Calu3 (cell line): ENCODE measurements at places on chromosomes 1 and 21. TPM values are rescaled to one million over a fixed set of nuclear protein-coding genes. Genes with fewer than 3 reads are reported as not detected.

The MCOLN2 gene
- 12.2 and 12.6 TPM in 2 replicates for total RNA-seq

The TRIM62 gene
- 6.9 and 8.8 TPM in 2 replicates for total RNA-seq

The C1orf115 gene
- total RNA-seq = 5.1 and 8.5 TPM in 2 replicates

The KRTAP11-1 gene
- not detected in 2 replicates for total RNA-seq

The ARTN gene
- total RNA-seq = 0.39 and 1.4 TPM in 2 replicates

The OLFML3 gene
- 0.24 TPM in 1 of 2 replicates, not detected in the other for total RNA-seq

The NFASC gene
- not detected in 2 replicates for total RNA-seq

The S100A3 gene
- total RNA-seq = not detected in 2 replicates

The KCNH1 gene
- not detected in 2 replicates for total RNA-seq

The THEM5 gene
- total RNA-seq = not detected in 2 replicates

The SLC30A10 gene
- total RNA-seq = 0.32 TPM in 1 of 2 replicates, not detected in the other

The RHD gene
- not detected in 2 replicates for total RNA-seq

DNA sequence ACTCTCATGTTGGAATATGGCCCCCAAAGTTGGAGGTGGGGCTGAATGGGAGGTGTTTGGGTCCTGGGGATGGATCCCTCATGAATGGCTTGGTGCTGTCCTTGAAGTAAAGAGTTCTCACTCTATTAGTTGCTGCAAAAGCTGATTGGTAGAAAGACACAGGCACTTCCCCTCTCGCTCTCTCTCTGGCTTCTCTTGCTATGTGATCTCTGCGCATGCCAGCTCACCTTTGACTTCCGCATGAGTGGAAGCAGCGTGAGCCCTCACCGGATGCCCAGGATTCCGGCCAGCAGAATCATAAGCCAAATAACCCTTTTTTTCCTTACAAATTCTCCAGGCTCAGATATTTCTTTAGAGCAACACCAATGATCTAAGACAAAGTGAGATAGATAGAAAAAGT, 20.9 kb upstream of the CCSAP start:
- H3K4me1 ChIP-seq = no peaks in the 10 kb centered on the region
- H3K27me3 ChIP-seq = peaks cover 71% of the 10 kb centered on the region
- no peak for DNase-seq
- no peak overlapping the region for H3K4me3 ChIP-seq

GRCh38 chr1:15696956-15697521, 12.9 kb downstream of the PLEKHM2 start:
- no peaks in the 10 kb centered on the region for H3K27me3 ChIP-seq
- DNase-seq = no peak
- no peaks in the 10 kb centered on the region for H3K36me3 ChIP-seq
- H3K4me3 ChIP-seq = no peak overlapping the region
- no peaks in the 10 kb centered on the region for H3K4me1 ChIP-seq

- H3K36me3 ChIP-seq = no peaks in the 10 kb centered on the region
- H3K27ac ChIP-seq = no peak overlapping the region
- no peak overlapping the region for H3K4me3 ChIP-seq
- no peak for DNase-seq
Measured at GRCh38 chr1:218718977-218719376, 373.8 kb downstream of the TGFB2 start.

- no peak for DNase-seq
- H3K36me3 ChIP-seq = peaks cover 15% of the 10 kb centered on the region
- H3K27ac ChIP-seq = no peak overlapping the region
- no peaks in the 10 kb centered on the region for H3K27me3 ChIP-seq
- peaks cover 19% of the 10 kb centered on the region for H3K4me1 ChIP-seq
Measured at GRCh38 chr1:24588573-24588972, 32.7 kb downstream of the NCMAP start.

DNA sequence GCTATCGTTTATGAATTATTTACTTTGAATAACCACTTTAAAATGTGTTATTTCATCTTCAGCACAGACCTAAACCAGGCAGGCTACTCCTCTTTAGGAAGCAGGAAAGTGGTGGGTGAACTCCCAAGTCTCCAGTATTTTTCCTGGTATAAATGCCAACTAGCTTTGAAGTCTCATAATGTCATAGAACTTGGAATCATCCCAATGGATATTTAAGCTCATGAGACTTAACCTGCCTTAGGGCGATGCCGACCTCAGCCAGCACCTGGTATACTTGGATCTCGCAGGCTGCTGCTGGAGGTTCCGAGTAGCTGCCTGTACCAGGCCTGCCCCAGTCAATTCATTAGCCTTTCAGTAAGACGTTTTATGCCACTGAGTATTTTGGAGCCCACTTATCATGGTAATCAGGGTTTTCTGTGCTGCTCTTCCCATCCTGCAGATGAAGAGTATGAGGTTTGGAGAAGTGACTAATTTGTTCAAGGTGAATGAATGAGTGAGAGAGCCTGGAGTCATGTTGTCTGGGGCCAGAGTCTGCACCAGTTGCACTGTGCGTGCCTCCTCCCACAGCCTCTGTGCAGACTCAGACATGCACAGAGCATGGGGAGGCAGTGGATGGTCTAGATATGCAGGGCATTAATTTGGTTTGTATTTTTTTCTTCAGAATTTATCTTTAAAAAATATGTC, 34.9 kb downstream of the VANGL1 start:
- no peaks in the 10 kb centered on the region for H3K4me1 ChIP-seq
- DNase-seq = no peak
- H3K4me3 ChIP-seq = no peak overlapping the region
- no peaks in the 10 kb centered on the region for H3K27me3 ChIP-seq
- peaks cover 5% of the 10 kb centered on the region for H3K36me3 ChIP-seq
- H3K27ac ChIP-seq = no peak overlapping the region

DNA sequence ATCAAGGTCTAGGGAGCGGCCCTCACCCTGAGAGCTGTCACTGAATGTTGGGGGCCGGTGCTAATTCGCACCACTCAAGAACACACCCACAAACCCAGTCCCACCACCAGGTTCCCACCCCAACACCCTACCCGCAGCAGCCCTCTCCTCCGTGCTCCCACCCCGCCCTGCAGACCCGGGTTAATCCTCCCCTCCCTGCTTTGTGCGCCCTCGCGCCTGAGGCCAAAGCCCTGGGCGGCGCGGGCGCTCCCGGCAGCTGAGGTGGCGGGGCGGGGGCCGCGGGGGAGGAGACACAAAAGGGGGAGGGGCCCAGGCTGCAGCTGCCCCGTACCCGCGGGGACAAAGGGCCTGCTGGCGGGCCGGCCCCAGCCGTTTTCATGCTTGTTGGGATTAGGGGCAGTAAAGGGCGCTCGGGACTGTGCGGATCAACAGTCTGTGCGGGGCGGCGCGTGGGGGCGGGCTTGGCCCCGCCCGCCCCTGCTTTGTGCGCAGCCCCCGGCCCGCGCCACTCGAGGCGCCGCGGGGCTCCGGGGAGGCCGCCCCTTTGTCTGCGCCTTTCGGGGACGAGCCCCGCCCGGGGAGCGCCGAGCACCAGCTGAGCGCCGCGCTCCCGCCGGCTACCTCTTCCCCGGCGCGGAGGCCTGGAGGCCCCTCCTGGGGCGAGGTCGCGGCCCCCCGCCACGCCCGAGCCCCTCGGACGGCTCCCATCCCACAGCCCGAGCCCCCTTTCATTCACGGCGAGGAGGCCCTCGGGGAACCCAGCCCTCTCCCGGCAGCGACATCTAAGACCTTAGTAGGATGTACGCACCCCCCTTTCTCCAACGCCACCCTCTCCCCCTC, 10.9 kb downstream of the C1orf216 start:
- H3K4me3 ChIP-seq = peak overlapping the region; percentile 66
- peak; percentile 45 for DNase-seq
- no peak overlapping the region for H3K27ac ChIP-seq
- peaks cover 9% of the 10 kb centered on the region for H3K4me1 ChIP-seq
- H3K36me3 ChIP-seq = peaks cover 13% of the 10 kb centered on the region
- H3K27me3 ChIP-seq = peaks cover 69% of the 10 kb centered on the region

GRCh38 chr1:156726549-156727226, 1.6 kb upstream of the METTL25B start:
- DNase-seq = peak; percentile 77
- H3K36me3 ChIP-seq = peaks cover under 1% of the 10 kb centered on the region
- no peak overlapping the region for H3K4me3 ChIP-seq
- H3K4me1 ChIP-seq = peaks cover 28% of the 10 kb centered on the region

GRCh38 chr1:12083766-12084165, 20.7 kb downstream of the TNFRSF8 start:
- H3K27me3 ChIP-seq = peaks cover 40% of the 10 kb centered on the region
- no peaks in the 10 kb centered on the region for H3K4me1 ChIP-seq
- H3K36me3 ChIP-seq = no peaks in the 10 kb centered on the region
- no peak for DNase-seq
- H3K4me3 ChIP-seq = no peak overlapping the region

GRCh38 chr1:21287905-21288514, 2.3 kb downstream of the ECE1 start:
- no peaks in the 10 kb centered on the region for H3K27me3 ChIP-seq
- H3K4me1 ChIP-seq = peaks cover 14% of the 10 kb centered on the region
- no peak overlapping the region for H3K4me3 ChIP-seq
- peaks cover 14% of the 10 kb centered on the region for H3K36me3 ChIP-seq
- no peak overlapping the region for H3K27ac ChIP-seq
- DNase-seq = no peak

- H3K4me1 ChIP-seq = peaks cover 23% of the 10 kb centered on the region
- peak overlapping the region; percentile 98 for H3K4me3 ChIP-seq
- H3K36me3 ChIP-seq = peaks cover 10% of the 10 kb centered on the region
- peaks cover 15% of the 10 kb centered on the region for H3K27me3 ChIP-seq
Measured at GRCh38 chr1:35881850-35882273, 1.1 kb upstream of the AGO1 start.

- H3K27me3 ChIP-seq = peaks cover 54% of the 10 kb centered on the region
- no peaks in the 10 kb centered on the region for H3K4me1 ChIP-seq
- no peak overlapping the region for H3K4me3 ChIP-seq
- DNase-seq = no peak
- no peak overlapping the region for H3K27ac ChIP-seq
Measured at GRCh38 chr1:29956349-29957030, 720.2 kb downstream of the PTPRU start.

- no peak for DNase-seq
- H3K27ac ChIP-seq = no peak overlapping the region
- no peaks in the 10 kb centered on the region for H3K27me3 ChIP-seq
- H3K4me3 ChIP-seq = no peak overlapping the region
Measured at GRCh38 chr1:232123775-232124659, 497.4 kb downstream of the DISC1 start.

GRCh38 chr1:53754484-53755312, 15.7 kb upstream of the GLIS1 start:
- no peaks in the 10 kb centered on the region for H3K36me3 ChIP-seq
- H3K27me3 ChIP-seq = peaks cover 32% of the 10 kb centered on the region
- no peak overlapping the region for H3K4me3 ChIP-seq
- H3K27ac ChIP-seq = no peak overlapping the region

- no peak overlapping the region for H3K4me3 ChIP-seq
- H3K27me3 ChIP-seq = no peaks in the 10 kb centered on the region
- no peak overlapping the region for H3K27ac ChIP-seq
- peaks cover 10% of the 10 kb centered on the region for H3K36me3 ChIP-seq
- no peak for DNase-seq
Measured at GRCh38 chr21:43654806-43655489, 4.3 kb downstream of the HSF2BP start.

DNA sequence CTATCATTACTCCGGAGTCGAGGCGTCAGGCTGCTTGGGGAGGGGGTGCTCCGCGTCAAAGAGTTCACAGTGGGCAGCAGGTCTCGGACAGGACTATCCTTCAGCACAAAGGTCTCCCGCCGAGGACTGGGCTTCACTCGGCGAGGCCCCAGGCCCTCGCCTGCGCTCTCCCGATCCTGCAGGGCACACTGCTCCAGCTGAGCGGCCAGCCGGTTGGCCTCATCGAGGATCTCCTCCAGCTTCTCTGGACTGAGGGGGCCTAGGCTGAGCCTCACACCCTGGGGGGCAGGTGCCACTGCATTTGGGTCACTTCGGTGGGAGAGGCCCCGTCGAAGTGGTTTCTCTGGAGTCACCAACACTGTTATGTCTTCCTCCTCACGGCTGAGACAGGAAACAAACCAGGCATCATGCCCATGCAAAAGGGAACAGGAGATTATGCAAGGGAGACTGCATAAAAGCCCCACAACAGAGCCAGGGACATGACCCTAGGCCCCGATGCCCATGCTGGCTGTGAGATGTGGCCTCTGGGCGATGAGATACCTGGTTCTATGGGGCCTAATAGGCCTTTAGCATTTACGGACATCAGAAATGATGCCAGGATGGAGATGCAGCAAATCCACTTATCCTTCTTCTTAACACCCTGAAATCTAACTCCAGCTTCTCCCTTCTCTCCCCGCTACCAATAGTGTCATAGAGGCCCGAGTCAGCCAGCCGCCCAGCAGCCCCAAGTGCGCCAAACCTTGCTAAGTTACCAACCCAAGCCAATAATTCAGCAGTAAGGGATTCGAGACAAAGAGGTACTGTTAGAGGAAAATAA, 1.1 kb downstream of the PSRC1 start:
- peaks cover 6% of the 10 kb centered on the region for H3K4me1 ChIP-seq
- no peak for DNase-seq
- peak overlapping the region; percentile 87 for H3K4me3 ChIP-seq
- peaks cover 16% of the 10 kb centered on the region for H3K36me3 ChIP-seq

GRCh38 chr1:15953791-15954241, 22.1 kb downstream of the ZBTB17 start:
- peaks cover 24% of the 10 kb centered on the region for H3K36me3 ChIP-seq
- no peak overlapping the region for H3K4me3 ChIP-seq
- H3K4me1 ChIP-seq = peaks cover 8% of the 10 kb centered on the region
- H3K27me3 ChIP-seq = no peaks in the 10 kb centered on the region
- DNase-seq = no peak

- DNase-seq = no peak
- H3K27me3 ChIP-seq = no peaks in the 10 kb centered on the region
- no peak overlapping the region for H3K4me3 ChIP-seq
- H3K4me1 ChIP-seq = no peaks in the 10 kb centered on the region
- no peaks in the 10 kb centered on the region for H3K36me3 ChIP-seq
Measured at GRCh38 chr1:46815133-46815532, 16.3 kb downstream of the CYP4B1 start.

- no peak overlapping the region for H3K4me3 ChIP-seq
- no peaks in the 10 kb centered on the region for H3K4me1 ChIP-seq
- H3K27me3 ChIP-seq = peaks cover 13% of the 10 kb centered on the region
- H3K27ac ChIP-seq = no peak overlapping the region
Measured at GRCh38 chr1:115547696-115548095, 94.1 kb upstream of the VANGL1 start.

DNA sequence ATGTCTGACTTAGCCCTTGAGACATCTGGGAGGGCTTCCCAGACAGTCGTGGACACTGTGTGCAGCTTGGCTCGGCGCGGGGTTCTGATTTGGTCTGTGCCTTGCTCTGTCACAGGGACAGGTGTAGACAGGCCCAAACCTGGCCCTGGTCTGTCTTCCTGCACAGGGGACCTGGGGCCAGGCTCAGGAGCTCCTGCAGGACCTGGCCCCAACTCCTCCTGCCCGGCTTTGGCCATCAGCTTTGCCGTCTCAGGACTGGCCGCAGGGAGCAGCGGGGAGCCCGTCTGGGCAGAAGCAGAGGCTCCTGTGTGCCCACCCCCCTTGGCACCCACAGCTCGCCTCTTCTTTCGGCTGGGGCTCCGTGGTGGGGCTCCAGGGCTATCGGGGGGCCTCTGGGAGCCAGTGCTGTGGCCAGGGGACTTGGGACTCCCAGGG, 1.7 kb downstream of the PERM1 start:
- H3K4me3 ChIP-seq = no peak overlapping the region
- H3K4me1 ChIP-seq = peaks cover 18% of the 10 kb centered on the region
- no peak overlapping the region for H3K27ac ChIP-seq
- peaks cover 36% of the 10 kb centered on the region for H3K27me3 ChIP-seq
- peaks cover 19% of the 10 kb centered on the region for H3K36me3 ChIP-seq
